Hematopoietic multipotent progenitor cell treated with erythropoietin and hydrocortisone succinate and interleukin-3 and kit ligand, for 17 days (in vitro differentiated cells): ENCODE measurements at places on chromosomes 11 and 22.

DNA sequence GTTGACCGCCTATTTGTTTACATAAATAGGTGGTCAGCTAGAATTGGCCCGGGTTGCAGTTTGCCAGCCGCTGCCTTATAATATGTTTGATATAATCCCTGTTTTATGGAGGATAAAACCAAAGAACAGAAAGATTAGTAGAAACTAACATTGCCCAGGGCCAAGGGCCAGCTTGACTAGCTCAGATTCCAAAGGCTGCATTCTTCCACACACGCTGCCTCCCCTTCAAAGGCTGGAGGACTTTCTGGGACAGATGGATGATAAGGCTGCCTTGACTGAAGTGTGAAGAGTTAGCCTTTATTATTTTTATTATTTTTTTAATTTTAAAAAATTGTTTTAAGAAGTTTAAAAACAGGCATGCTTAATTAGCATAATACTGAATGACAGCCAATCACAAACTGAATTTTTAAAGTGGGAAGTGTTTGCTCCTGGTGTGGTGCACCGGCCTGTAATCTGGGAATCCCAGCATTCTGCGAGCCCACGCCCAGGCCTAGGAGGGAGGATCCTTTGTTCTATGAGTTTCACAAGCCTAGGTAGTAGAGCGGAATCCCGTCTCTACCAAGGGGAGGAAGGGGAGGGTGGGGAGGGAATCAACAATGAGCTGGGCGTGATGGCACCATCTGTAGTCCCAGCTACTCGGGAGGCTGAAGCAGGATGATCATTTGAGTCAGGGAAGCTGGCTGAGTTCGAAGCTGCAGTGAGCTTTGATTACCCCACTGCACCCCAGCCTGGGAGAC lies 114.9 kb downstream of the NAV2 start:
- no peak for DNase-seq

GRCh38 chr11:68044898-68045351 lies 6.1 kb downstream of the TCIRG1 start:
- no peak for DNase-seq

DNA sequence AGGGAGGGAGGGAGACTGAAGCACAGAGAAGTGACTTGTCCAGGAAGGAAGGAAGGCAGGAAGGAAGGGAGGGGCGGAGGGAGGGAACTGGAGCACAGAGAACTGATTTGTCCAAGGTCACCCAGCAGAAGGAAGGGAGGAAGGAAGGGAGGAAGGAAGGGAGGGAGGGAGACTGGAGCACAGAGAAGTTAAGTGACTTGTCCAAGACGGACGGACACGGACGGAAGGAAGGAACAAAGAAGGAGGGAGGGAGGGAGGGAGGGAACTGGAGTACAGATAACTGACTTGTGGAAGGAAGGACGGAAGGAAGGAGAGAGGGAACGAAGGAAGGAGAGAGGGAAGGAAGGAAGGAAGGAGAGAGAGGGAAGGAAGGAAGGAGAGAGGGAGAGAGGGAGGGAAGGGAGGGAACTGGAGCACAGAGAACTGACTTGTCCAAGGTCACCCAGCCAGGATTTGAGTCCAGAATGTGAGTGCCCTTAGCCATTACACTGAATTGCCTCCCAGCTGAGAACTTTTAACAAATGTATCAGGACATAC lies 1.5 kb downstream of the SLC35F2 start:
- DNase-seq = no peak

DNA sequence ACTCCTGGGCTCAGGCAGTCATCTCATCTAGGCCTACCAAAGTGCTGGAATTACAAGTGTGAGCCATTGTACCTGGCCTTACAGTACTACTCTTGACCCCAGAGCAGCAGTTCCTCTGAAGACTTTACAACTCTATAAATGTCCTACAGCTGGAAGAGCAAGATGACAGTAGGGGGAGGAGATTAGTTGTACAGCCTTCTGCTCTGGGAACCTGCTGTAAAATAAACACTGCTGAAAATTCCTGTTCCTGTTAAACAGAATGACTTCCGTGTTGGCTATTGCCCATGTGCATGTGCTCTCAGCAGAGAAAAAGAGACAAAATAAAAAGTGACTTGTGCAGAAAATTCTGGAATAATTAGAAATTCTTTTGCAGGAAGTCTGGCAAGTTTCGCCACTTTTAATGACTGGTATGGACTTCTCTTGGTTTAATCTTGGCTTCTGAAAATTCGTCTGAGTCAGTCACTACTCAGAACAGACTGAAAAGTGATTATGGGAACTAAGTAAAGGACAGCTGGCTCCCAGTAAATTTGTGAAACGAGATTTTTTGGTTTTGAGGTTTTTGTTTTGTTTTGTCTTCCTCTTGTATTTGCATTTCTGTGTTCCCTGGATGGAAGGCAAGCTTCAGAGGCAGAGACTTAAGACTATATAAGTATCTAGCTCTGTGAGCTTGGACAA lies 955.7 kb downstream of the DLG2 start:
- DNase-seq = no peak

DNA sequence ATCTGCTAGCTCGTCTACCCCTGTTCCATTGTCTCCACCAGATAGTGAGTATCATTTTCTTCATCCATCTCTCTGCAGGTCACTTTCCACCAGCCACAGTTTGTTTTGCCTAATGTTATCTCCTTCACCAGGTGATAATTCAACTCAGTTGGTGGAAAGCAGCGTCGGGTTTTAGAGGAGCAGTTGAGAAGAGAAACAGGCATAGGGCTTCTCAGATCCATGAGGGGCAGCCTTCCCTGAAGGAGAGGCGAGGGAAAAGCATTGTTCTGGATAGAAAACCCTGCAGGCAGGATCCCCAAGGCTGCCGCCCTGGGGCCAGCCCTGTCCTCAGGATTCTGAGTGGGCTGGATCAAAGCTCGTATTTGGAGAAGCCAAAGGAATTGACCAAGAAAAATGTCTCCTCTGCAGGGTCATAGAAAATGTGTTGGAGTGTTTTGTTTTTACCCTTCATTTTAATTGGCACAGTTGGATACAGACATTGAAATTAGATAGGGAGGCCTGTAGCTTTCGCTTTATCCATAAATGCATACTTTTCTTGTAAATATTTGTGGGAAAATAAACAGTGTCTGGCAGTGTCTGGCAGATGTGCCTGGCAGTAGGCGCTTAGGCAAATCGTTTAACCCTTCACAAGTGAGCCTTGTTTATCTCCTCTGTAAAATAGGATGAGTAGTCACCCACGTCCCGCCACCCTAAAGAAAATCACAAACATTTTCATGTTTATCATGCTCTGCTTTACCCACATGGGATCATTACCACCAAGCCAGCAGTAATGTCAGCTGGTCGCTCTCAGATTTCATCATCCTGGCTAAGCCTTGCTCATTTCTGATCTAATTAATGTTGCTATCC lies 73.4 kb upstream of the TTC12 start:
- no peak for DNase-seq

GRCh38 chr11:44398266-44399030 lies 88.5 kb upstream of the ALX4 start:
- no peak for DNase-seq

GRCh38 chr11:71441251-71441650 lies 6.9 kb downstream of the DHCR7 start:
- DNase-seq = no peak

GRCh38 chr22:20261848-20262581 lies 6.1 kb downstream of the RTN4R start:
- DNase-seq = no peak
